ENCODE measurements at places on chromosomes 7 and 10.

DNA sequence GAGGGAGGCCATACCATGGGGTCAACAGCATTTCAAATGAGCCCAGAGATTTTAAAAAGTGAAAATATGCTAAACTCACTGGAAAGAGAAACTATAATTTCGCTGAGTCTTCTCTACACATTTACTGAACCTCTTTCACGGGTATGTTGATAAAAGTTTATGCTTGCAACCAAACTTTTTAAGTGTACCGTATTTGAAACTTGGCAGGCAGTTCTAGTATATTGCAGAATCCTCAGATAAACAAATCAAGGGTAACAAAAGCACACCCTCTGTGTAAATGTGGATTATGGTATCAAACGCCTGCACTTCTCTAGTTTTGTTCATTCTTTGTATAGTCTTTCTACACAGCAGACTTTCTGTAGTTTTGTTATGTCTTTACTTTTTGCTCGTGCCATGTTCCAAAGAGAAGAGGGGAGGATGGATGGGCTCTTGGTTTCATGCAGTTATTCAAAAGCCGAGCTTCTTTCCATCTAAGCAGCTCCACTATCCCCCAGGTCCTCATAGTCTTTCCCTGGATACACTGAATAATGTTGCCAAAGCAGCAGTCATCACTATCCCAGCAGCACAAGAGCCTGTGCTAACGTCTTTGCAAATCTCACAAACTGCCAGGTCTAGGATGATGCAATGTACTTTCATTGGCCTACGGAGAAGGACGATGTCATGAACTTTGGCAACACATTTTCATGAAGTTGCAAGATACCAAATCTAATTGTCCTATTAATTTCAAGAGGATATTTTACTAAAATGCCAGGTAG, 131.2 kb downstream of the MPP7 start:
- DNase-seq, result no peak

GRCh38 chr7:30717181-30717580, 34.8 kb upstream of the INMT start:
- no peak for DNase-seq

DNA sequence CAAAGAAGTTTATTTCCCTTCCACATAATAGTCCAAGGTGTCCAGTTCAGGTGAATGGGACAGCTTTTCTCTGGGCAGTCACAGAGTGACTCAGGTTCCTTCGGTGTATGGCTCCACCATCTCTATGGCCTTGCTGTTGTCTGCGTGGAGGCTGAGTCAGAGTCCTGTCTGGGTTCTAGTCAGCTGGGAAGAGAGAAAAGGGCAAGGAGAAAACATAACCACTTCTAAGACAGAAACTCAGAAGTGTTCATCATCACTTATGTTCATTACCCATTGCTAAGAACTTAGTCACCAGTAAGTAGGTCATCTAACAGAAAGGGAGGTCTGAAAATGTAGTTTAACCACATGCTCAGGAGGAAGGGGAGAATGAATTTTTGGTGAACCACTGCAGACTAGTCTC, 32.4 kb upstream of the CCDC7 start:
- no peak for DNase-seq

DNA sequence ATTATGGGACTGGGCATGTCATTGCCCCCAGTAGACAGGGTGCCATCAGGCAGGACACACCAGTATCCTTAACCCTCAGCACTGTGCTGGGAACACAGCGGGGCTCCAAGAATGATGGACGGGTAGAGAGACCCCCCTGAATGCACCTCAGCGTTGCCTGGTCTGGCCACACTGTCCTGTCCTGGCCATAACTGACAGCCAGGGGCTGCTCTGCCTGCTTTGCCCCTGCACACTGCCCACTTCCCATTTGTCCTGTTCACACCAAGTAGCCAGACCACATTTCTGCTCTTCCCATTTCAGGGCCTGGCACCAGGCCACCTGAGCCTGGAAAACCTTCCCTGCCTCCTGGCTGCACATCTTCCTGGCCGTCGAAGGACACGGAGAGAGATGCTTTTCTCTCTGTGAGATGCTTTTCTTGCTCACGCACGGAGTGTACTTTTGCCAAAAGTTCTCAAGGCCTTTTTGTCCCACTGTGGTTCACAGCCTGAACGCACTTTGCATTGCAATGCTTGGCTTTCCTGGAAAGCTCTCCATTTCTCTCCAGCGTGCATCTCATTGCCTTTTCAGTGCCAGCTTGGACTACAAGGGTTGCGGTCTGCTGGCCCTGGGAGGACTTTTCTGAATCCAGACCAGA, 131.0 kb upstream of the EEPD1 start:
- DNase-seq, result no peak

GRCh38 chr10:29951441-29951931, 107.9 kb downstream of the JCAD start:
- DNase-seq, result no peak

DNA sequence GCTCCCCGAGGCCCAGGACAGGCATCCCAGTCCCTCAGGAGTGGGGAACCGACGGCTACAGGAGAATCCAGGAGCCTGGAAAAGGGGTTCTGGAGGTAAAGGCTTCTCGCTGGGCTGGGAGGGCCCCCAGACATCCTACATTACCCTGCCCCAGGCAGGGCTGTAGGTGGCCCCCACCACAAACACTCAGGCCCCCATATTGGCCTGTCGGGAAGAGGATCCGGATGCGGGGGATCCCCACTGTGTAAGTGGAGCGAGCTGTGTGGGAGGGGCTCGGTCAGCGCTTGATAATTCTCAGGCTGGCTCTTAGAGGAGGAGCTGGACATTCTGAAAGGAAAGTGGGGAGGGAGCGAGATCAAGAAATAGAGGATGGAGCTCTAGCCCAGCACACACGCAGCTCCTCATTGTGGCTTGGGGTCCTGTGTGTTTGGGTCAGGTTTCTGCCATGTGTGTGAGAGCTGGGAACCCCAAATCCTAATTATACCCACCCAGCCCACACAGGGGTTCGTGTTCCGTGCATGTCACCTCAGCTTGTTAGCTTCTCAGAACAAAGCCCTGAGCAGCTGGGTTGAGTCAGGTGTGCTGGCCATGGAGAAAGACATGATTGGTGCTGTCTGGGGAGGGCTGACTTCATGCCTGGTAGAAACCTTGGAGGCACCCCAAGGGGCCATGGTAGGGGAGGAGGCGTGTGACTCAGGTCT, 49.4 kb downstream of the ZNF467 start:
- DNase-seq, result no peak

- DNase-seq, result no peak
Measured at GRCh38 chr10:20745556-20746375, 151.3 kb downstream of the NEBL start.

DNA sequence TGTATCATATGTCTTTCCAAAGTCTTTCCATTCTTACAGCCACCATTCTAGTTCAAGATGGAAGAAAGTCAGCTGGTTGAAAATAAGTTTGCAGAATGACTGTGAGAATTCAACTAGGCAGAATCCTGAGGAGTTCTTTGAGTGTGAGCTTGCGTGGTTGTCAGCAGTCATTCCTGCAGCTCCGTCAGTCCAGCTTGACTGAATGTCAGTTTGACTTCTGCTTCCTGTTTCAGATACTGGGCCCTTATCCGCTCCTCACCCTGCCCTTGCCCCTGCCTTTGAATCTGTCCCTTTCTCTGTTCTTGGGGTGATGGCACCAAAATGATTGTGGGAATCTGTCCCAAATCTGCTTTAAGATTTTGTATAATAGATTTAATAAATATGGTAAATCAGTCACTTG, 27.8 kb downstream of the SLC26A5 start:
- no peak for DNase-seq

- no peak for DNase-seq
Measured at GRCh38 chr7:25048444-25048834, 68.5 kb upstream of the OSBPL3 start.

GRCh38 chr7:116736927-116737715, 65.1 kb downstream of the MET start:
- DNase-seq, result no peak

DNA sequence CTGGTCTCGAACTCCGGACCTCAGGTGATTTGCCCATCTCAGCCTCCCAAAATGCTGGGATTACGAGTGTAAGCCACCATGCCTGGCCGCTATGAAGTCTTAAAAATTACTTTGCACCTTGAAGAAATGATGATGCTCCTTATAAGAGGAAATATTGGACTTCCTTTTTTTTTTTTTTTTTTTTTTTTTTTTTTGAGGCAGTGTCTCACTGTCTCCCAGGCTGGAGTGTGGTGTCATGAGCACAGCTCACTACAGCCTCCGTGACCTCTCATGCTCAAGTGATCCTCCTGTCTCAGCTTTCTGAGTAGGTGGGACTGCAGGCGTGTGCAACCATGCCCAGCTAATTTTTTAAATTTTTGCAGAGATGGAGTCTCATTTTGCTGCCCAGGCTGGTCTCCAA, 65.3 kb downstream of the KMT2E start:
- no peak for DNase-seq

GRCh38 chr10:62817121-62817765, 1.1 kb upstream of the EGR2 start:
- peak; percentile 55 for DNase-seq

DNA sequence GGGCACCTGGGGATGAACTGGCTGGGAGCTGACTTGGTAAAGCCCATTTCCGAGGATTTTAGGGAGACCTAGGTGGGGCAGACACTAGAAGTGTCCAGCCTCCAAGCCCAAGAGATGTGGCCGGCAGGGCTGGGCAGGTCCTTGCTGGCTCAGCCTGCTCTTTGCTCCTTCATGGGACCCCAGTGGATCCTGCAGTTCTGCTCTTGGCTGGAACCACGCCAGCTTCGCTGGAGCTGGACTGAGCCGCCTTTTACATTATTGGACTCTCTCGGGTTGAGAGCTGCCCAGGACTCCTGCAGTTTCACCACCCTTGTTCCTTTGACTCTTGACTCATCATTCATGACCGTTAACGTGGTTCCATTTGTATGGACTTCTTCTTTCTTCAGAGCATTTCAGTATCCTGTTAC, 5.7 kb downstream of the PPIF start:
- DNase-seq, result no peak

DNA sequence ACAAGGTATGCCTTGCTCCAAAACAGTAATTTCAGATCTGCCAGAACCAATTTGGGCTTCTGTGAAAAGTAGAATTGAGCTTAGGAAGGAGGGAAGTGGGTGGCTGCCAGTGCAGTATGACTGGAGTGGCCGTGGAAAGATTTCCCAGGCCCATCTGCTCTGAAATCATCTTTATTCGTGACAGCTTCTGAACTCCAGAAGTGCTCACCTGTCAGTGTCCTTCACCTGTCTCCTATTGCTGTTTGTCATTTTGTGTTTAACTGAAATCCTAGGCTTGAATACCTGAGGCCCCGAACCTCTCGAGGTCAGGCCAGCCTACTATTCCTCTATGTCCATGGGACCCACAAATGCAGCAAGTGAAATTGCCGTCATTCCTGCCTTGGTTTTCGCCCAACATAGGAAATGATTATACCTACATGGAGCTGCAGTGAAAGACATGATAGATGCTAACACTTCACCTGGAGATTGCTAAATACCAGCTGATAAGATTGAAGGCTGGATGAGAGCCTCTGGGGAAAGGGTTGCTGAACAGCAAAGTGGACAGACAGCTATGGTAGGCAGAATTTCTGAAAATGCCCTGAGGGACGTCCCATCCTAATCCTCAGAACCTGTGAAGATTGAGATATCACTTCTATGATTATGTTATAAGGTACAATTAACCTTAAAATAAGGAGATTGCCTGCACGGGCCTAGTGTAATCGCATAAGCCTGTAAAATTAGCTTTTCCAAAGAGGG, 82.1 kb downstream of the C1GALT1 start:
- no peak for DNase-seq

DNA sequence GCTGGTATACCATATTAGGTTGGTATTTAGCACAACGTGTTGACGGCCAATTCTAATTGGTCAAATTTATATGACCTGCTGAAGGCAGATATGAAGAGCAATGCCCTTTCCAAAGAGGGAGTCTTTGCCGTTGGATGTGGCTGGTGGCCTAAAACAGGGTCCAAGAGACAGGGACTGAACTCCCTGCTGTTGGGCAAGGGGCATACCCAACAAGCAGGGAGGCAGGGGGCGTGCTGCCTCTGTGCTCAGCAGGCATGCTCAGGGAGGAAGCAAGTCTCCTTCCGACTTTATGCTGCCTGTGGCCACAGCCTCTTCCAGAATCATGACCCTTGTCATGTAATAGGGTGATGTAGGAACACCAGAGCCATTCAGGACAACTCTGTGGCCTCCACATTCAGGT, 167.7 kb upstream of the NPVF start:
- no peak for DNase-seq

DNA sequence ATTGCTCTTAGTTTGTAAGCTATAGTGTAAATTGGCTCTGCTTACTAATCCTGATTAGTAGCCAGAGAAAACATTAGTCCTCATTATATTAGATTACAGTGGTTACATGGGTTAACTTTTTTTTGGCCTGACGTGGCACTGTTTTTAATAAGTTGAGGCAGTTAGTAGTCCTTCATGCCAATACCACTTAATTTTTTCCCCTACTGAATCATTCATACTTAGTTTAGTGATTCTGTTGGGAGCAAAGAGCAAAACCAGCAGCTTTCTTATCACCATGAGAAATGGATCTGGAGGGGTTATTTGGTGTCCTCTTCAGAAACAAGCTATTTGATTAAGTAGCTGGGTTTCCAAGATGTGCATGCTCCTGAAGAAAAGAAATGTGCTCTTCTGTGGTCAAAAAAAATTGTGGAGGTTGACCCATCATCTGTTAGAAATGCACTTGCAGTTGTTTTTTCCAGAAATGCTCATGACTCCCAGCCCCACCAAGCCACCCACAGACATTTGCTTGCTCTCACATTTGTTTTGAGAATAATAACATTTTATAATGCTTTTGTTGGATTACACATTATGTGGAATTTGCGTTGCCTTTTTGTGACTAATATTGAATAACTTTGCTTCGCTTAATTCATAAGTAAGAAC, 258.5 kb downstream of the HDAC9 start:
- DNase-seq, result no peak
